Stimulated activated CD4-positive, alpha-beta T cell treated with anti-CD3 and anti-CD28 coated beads, Interleukin-4, amount 100 ng/mL, for 1 hour (primary cell): ENCODE measurements at places on chromosomes 12 and 14.

GRCh38 chr12:20369305-20370013, 1.1 kb downstream of the PDE3A start:
- no peak for DNase-seq

- DNase-seq: no peak
These were observed 146.8 kb downstream of the C12orf42 start for GRCh38 chr12:103348935-103349334.

- DNase-seq: no peak
These were observed 1210.8 kb downstream of the GALC start for GRCh38 chr14:86782092-86782580.

DNA sequence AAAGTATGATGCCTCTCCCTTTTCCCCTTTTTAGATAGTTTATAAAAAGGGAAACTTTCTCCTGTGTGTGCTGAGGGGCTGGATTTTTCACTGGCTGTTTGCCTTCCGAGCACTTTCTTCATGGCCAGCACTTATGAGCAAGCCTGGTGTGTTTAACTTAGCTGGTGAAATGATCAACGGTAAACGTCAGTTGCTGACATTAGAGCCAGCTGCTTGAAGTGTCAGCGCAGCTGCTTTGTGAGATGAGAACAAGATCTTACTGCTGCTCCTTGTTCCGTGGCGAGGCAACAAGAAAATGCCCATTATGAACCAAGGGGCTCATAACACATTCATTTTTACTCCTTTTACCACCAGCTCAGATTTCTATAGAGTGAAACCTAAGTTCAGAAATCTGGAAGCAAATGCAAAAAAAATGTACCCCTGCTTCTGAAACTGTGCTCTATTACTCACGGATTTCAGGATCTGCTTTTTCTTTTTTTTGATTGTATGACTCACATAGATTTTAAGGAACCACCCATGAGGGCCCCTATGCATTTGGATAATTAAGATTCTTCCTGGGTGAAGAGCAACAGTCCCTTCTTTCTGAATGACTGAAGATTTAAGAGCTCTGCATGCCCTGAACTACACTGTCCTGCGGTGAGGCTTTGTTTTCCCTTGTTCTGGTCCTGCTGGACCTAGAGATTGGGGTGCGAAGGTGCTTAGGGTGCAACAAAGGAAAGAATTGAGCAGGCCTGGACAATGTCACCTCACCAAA, 74.3 kb upstream of the CPM start:
- DNase-seq: no peak

DNA sequence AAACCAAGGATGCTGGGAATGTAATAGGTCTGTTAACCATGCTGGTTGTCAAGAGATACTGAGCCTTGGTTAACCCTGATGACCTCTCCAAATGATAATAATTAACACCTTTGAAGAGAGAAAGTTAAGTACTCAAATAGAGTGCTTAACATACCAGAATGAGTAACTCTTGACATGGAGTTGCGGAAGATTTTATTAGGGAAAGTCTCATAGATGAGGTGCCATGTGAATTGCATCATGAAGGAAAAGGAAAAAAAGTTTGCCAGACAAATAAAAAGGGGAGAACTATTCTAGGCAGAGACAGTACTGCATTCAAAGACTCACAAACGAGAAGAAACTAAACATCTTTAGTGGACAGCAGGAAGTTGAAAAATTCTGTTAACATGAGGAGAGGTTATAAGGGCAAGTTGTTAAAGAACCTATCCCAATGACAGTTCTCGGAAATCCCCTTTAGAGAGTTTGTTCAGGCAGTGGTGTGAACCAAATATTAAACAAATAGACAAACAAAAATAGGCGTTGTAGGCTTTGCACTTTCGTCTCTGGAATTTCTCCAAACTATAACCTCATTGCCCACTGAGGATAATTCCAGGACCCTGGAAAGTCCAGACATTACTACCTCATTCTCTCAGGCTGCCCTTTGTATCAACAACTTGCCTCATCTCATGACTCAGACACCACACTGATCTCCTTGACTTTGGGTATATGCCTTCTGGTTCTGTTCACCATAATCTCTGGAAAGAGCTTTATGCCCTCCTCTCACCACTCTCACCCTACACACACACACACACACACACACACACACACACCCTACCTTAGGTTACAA, 435.0 kb downstream of the GXYLT1 start:
- DNase-seq: no peak

- DNase-seq: no peak
These were observed 37.9 kb downstream of the PIWIL1 start for GRCh38 chr12:130375296-130376287.

DNA sequence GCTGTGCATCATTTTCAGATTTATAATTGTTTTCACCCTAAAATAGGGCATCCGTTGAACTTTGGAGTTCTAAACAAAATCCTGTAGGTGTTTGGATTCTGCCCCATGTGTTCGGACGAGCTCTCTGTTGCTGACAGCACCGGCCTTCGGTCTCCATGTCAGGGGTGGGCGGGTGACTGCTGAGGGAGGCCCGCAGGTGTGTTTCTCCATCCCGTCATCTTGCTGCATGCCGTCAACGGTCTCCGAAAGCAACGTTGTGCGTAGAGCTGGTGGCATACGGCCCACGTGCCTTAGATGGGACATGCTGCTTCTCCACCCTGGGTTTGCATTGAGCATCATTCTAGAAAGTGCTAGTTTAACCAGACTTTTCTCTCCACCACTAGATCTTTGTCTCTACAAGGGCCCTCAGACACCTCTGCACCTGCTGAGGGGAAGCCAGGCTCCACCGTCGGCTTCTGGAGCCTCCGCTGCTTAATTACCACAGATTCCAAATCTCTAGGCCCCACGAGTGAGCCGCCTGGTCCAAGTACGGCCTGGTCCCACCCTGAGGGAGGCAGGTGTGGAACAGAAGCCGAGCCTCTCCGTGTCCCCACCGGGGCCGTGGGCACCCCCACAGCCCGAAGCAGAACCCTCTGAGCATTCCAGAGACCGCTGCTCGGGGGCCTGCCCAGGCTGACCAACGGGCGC, 15.7 kb upstream of the AMN start:
- no peak for DNase-seq

GRCh38 chr12:16350682-16351081, 3.2 kb downstream of the MGST1 start:
- no peak for DNase-seq

DNA sequence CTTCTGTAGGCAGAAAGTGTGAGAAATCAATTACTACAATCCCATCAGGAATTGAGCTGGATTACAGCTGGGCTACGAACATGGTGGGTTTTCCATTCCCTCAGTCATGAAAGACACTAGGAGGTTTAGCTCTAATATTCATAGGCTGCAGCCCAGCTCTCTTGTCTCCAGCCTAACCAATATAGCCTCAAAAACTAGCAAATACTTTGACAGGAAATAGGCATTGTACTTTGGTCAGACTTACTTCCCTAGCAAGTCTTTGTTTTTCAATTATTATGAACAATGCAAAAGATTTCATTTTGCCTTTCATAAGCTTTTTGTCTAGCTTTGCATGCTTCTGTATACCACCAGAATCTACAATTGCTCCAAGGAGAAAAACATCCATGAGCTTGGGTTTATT, 296.2 kb downstream of the GPHN start:
- no peak for DNase-seq

DNA sequence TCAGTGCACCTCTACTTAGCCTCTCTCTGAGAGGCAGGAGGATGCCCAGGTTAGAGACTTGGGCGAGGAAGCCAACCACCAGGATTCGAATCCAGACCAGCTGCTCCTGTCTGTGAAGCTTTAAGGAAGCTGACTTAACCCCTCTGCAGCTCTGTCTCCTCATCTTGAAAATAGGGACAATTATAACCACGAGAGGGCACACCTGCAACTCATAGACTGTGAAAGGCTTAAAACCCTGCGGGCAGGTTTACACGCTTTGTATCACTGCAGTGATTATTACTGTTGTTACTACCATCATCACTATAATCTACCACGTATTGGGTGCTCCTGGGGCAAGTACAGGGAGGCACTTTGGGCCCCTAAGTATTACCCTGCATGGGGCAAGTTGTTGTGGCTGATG, 379.8 kb downstream of the VRK1 start:
- no peak for DNase-seq

DNA sequence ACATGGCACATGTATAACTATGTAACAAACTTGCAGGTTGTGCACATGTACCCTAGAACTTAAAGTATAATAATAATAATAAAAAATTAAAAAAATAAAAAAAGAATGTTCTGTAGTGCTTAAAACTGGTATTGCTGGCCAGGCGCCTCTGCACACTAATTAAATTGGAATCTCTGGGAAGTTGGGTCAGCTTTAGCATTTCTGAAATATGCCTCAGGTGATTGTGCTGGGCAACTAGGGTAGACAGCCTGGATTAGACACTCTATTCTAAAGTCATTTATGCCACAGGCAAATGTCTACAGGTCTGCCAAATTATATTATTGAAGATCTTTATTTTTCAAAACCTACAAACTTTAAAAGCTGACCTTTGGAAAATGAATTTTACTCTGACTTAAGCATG, 55.3 kb downstream of the PPM1H start:
- no peak for DNase-seq

- no peak for DNase-seq
These were observed 14.3 kb downstream of the SLC38A2 start for GRCh38 chr12:46358325-46358700.

GRCh38 chr14:88785911-88786310, 6.8 kb downstream of the EML5 start:
- no peak for DNase-seq

DNA sequence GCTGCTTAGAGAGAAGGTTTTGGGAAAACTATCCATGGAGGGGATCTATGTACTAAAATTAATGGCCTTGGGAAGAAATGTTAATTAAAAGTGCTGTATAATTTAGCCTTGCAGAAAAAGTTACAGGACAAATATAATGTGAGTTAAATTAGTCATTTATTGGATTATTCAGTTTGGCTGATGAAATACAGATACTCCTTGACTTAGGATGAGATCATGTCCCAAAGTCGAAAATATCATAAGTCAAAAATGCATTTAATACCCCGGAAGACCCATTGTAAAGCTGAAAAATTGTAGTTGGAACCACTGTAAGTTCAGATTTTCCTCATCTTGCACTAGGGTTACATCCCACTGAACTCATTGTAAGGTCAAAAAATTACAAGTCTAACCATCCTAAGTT, 9.7 kb downstream of the RTRAF start:
- no peak for DNase-seq

DNA sequence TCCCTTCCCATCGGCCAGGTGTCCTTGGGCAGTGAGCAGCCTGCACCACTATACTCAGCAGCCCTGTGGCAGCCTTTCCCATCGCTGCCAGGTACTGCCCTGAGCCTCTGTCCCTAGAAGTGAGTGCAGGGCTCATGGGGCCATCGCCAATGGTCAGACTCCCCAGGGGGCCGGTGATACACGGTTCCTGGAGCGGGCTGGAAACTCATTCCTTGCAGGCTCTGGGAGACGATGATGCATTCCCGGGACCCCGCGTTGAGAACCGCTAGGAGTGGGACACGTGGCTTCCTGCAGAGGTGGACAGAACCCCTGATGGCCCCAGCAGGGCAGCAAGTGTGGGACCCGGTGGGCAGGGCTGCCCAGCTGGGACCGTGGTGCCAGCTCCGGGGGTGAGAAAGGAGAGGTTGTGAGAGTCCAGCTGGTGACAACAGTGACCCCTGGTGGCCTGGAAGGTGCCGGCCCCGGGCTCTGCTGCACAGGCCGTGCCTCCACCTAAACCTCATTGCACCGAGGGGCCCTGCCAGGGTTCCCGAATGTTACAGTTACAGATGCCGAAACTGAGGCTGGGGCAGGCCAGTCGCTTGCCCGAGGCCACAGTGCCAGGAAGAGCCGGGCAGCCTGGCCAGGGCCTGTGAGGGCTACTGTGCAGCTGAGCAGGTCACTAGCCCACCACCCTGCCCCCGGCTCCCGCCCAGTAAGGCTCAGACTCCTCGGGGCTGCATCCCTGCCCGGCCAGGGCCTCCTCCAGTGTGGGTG, 33.8 kb downstream of the FBRSL1 start:
- DNase-seq: peak; percentile 76

DNA sequence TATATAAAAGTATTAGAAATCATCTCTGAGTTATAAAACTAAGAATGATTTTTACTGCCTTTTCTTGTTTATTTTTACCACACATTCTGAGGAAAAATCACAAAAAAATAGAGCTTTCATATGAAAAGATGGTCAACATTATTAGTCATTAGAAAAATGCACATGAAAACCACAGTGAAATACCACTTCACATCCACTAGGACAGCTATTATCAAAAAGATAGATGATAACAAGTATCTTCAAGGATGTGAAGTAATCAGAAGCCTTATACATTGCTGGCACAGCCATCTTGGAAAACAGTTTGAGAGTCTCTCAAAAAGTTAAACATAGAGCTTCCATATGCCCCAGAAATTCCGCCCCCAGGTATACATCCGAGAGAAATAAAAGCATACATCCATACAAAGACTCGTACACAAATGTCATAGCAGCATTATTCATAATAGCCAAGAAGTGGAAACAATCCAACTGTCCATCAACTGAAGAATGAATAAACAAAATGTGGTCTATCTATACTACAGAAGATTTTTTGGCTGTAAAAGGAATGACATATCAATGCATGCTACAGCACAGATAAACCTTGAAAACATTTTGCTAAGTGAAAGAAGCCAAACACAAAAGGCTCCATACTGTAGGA, 523.9 kb downstream of the FUT8 start:
- no peak for DNase-seq

GRCh38 chr12:104966677-104967076, 8.6 kb upstream of the SLC41A2 start:
- DNase-seq: no peak

- DNase-seq: no peak
These were observed 153.5 kb upstream of the ATF7IP start for GRCh38 chr12:14211947-14212387.

DNA sequence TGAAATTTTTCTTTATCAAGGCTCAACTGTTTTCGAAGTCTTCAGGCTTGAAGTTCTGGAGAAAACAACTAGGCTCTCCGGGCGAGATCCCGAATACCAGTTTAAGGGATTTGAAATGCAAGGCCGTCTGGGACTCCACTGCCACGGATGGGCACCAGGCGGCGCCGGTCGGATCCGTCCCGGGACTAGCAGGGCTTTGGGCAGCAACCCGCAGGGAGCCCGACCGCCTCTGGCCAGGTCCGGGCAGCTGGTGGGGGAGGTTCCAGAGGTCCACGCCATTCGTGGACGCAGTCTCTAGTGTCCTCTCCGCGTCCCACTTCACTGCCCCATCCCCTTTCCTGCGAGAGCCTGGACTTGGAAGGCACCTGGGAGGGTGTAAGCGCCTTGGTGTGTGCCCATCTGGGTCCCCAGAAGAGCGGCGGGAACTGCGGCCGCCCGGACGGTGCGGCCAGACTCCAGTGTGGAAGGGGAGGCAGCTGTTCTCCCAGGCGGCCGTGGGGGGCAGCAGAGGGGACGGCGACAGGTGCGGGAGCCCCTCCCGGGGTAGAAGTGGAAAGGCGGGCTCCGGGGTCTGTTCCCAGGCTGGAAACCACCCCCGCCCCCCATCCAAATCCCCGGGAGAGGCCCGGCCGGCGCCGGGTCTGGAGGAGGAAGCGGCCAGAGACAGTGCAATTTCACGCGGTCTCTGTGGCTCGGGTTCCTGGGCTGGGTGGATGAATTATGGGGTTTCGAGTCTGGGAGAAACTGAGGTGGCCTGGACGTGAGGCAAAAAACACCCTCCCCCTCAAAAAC, 838 bp upstream of the ERBB3 start:
- peak; percentile 54 for DNase-seq
